DMS53 (cell line): ENCODE measurements at places on chromosomes 12 and 14.

- peak; percentile 78 for DNase-seq
Measured at GRCh38 chr12:58812214-58812613, 108.1 kb downstream of the LRIG3 start.

GRCh38 chr12:30843211-30843610 is 83.3 kb upstream of the TSPAN11 start:
- DNase-seq: no peak

GRCh38 chr14:101462726-101463565 is 98.3 kb upstream of the DIO3 start:
- DNase-seq: no peak

GRCh38 chr12:45666396-45666795 is 63.1 kb upstream of the ARID2 start:
- DNase-seq: no peak

GRCh38 chr12:118880720-118881493 is 100.4 kb upstream of the SRRM4 start:
- no peak for DNase-seq

DNA sequence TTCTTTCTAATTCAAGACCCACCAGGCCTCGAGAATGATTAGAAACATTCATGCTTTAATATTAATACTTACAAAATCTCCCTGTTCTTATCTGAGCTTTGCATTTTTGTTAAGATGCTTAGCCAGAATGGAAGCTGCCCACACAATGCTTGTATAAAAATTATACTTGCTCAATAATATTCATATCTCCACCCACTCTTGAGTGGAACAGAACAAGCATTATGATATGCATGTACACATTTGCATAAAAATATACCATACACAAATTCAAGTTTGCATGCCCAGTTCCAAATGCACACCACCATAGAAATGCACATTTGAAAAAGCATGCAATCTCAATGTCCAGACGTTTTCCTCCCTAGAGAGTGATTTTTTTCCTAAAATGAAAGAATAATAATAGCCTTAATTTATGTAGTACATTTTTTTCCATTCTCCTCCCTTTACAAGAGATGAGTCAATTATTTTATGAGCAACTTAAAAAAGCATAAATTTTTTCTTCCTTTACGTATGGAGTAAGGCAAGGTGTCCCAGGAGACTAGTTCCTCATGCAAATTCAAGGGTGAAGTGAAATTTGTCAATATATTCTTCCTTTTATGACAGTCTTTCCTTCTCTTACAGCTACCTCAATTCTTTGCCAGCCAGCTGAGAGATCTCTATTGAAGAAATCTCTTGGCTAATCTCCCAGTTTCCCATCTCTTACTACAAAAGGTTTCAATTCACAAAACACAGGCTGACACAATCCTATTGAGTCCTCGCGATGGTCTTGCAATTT is 313.1 kb upstream of the GARIN6 start:
- DNase-seq: no peak

GRCh38 chr12:48486261-48486660 is 4.0 kb downstream of the C12orf54 start:
- DNase-seq: peak; percentile 99

DNA sequence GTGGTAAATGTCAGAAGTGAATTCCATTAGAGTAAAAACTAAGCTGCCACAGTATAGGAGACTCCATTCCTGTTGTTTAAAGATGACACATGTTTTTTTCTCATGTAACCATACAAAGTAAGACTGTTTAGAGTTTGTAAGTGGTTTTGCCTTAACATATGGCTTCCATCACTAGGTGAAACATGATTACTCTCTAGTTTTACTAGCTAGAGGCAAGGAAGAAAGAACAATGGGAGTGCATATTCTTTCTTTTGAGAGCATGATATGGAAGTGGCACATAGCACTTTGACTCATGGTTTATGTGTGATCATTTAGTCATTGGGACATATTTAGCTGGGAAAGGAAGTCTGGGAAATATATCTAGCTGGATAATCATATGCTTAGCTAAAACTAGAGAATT is 7.7 kb downstream of the ATF7IP start:
- DNase-seq: no peak
